T-helper 22 cell (primary cell): ENCODE measurements at places on chromosomes 5 and 9.

DNA sequence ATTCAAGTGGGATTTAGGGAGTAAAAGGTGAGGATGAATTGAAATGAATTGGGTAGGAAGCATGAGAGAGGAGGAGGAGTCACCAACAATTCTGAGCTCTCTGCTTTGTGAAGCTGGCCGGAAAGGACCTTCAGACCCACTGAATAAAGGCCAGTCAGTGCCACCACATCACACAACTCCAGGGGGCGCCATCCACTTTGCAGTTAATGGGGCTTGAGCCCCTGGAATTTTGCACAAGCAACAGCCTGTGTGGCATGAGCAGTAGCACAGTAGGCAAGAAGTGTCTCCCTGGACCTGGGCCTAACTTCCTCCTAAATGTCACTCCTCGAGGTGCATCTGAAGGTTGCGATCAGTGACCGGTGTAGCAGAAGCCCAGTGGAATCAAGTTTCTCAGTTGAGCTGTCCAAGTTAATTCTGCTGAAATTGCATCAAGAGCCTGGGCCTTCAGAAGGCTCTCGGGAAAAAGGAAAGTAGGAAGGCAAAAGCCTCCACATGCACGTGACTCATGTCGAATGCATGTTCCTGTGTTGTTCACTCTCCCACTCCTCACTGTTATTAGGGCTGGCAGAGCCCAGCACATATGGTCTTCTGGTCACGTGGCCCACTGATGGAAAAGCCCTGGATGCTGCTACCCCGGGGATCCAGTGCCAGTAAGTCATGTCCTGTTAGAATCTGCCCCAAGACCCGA lies 27.8 kb upstream of the GLIS3 start:
- DNase-seq, result no peak

- no peak for DNase-seq
Measured at GRCh38 chr9:73871636-73872035, 625.5 kb upstream of the RORB start.

DNA sequence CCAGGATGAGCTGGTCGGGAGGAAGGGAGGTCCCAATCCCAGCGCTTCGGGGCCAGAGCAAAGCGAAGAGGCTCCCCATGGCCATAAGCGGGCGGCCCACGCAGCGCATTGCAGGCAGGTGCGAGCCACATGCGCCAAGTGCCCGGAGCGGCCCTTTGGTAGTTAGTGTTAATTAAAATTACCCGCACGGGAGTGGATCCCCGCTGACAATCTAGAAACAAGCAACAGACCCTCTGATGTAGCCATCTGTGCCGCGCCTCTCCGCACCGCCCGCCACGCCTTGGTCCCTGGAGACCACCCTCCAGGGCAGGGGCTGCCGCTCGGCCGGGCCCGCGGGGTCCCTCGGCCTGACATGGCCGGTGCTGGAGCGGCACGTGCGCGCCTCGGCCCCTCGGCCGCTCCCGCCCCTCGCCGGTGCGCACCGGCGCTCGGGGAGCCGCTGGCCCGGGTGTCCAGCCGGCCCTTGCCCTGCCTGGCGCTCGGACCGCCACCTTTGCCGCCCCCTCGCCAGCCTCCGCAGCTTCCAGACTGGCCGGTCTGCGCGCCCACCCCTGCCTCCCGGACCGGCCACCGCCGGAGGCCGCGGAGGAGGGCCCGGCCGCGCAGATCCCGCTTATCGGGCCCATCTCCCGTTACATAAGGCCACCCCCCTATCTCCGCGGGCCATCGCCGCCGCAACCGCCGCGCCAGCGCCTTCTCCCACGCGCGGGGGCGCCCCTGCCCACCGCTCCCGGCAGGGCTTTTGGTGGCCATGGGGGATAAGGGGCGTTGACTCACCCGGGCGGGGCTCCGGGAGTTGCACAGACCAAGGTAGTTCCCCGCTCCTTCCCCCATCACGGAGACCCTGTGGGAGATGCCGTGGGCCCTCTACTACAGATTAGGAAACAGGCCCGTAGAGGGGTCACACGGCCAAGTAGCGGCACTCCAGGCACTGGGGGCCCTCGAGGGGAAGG lies 1.9 kb upstream of the IL13 start:
- DNase-seq, result no peak

- DNase-seq, result peak; percentile 36
Measured at GRCh38 chr9:131410044-131410491, 16.2 kb downstream of the PRRC2B start.

- no peak for DNase-seq
Measured at GRCh38 chr9:20022410-20022809, 233.6 kb upstream of the SLC24A2 start.

GRCh38 chr9:113125386-113126035 lies 25.3 kb upstream of the SLC31A2 start:
- no peak for DNase-seq

DNA sequence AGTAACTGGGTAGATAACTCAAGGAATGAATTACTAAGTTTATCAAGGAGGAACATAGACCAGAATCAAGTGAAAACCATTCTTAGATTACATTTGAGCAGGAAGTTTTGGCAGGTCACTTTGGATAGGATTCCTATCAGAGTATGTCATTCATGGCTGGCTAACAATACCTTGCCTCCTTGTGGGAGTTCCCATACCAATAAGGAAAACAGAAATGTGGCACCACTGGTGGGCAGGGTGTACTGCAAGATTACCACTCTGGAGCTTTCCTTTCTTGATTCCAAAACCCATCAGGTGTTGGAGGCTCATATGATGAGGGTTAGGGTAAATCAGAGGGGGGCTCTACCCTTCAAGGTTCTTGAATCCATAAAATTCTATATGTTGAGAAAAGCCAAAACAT lies 18.6 kb upstream of the SPATA31D1 start:
- DNase-seq, result no peak

GRCh38 chr5:38641003-38641402 lies 84.6 kb upstream of the LIFR start:
- DNase-seq, result no peak

GRCh38 chr9:80784647-80785046 lies 904.7 kb downstream of the TLE1 start:
- DNase-seq, result no peak

- DNase-seq, result no peak
Measured at GRCh38 chr5:41869151-41869723, 988 bp downstream of the OXCT1 start.

DNA sequence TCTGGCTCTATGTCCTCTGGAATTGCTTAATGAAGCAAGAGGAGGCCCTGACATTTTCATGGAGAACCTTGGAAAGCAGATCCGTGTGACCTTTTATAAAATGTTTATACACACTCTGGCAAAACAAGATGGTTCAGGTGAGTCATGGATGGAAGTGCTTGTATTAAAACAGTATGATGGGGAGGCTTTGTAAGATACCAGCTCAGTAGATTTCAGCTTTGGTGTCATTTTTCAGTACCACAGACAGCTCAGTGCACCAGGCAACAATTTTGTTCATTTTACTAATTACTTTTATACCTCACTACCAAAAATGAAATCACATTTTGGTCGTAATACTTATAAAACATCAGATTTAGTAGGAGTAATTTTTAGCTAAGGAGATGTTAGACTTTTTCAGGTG lies 5.2 kb downstream of the KCNN2 start:
- no peak for DNase-seq

GRCh38 chr5:168187614-168188013 lies 103.8 kb upstream of the WWC1 start:
- no peak for DNase-seq

GRCh38 chr5:178389026-178389729 lies 156.6 kb upstream of the PHYKPL start:
- DNase-seq, result no peak

- DNase-seq, result no peak
Measured at GRCh38 chr5:50822761-50823160, 156.3 kb downstream of the PARP8 start.

DNA sequence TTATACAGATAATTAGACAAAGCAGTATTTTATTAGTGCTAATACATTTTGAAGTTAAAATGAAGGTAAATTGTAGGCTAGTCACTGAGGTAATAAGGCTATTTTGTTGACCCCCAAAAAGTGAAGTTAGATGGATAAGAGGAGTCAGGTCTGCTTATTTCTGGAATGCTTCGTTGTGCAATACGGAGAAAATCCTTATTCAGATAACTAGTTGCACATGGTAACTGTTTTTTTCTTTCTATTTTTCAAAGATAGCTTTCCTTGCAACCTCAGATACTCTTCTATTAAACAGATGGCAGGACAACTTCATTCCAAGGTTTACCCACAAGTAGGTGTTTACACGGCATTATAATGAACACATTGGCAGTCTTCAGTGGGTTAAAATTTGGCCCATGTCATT lies 101.1 kb downstream of the TMEM174 start:
- DNase-seq, result no peak

- no peak for DNase-seq
Measured at GRCh38 chr9:123725389-123725788, 204.5 kb downstream of the DENND1A start.

- DNase-seq, result no peak
Measured at GRCh38 chr9:107141967-107142366, 141.1 kb upstream of the RAD23B start.

GRCh38 chr5:22892441-22892840 lies 39.3 kb upstream of the CDH12 start:
- no peak for DNase-seq

- no peak for DNase-seq
Measured at GRCh38 chr9:125807079-125807478, 59.9 kb downstream of the PBX3 start.

DNA sequence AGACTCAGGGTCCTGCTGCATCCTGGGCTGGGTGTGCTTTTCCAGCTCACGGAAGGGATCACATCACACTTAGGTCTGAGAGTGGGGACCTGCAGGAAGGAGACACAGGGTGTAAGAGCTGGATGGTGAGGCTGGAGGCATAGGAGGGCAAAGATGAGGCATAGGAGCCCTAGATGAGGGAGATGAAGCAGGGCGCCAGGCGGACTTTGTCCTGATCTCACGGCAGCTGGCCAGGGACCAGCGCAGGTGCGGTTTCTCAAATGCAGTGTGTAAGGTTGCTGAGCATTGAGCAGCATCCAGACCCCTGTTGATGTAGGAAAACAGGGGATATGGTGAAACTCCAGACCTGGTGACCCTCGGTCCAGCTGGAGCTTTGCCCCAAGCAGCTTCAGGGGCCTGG lies 156.5 kb downstream of the PSAT1 start:
- DNase-seq, result no peak

GRCh38 chr9:98375138-98375726 lies 119.8 kb upstream of the TBC1D2 start:
- no peak for DNase-seq

- DNase-seq, result no peak
Measured at GRCh38 chr9:110573305-110573704, 6.2 kb downstream of the SVEP1 start.

DNA sequence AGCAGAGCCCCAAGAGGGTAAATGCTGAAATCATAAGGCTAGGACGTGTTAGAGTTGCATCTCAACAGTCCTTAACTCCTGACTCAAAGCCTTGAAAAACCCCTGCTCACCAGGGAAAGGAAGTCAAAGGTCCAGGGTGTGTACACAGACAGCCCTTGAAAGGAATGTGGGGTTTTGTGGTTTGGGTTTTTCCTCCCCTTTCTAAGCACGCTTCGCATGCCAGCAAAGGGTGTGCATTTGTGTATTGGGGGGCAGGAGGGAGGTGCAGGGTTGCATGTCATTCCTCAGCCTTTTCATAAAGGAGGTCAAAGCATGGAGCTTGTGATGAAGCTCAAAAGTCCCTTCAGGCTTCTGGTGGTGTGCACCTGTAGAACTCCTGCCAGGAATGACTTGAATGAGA lies 17.3 kb upstream of the XPA start:
- DNase-seq, result no peak

GRCh38 chr5:139678751-139679750 lies 30.9 kb downstream of the CXXC5 start:
- no peak for DNase-seq
